ENCODE measurements at places on chromosomes 5 and 9.

DNA sequence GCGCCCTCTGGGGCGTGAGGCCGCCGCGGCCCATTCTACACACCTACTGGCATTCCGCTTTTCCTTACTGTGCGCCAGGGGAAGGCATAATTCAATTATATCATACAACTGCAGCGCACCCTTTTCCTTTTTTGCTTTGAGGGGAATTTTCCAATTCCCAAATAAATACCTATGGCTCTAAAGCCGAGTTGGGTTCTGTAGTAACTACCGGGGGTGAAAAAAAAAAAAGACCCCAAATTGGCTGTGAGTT lies 34.1 kb upstream of the NFIB start:
- DNase-seq = no peak

DNA sequence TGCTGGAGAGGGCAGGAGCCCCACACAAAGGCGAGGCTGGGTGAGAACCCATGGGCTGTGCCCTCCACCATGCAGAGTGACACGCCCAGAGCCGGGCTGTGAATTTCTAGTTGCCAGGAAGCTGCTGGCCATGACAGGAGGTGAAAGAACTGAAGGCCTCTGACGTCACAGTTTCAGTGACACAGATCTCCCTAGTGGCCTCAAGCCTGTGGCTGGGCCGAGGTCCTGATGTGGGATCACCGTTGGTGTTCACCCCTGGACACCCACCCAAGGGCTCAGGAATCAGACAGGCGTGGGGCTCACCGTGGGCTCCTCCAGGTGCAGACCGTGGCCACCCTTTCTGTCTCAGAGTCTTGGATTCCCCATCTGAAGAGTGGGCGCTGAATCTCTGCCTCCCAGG lies 39.9 kb downstream of the MSX2 start:
- DNase-seq = no peak

GRCh38 chr9:76576344-76576743 lies 117.4 kb downstream of the GCNT1 start:
- DNase-seq = peak; percentile 19

DNA sequence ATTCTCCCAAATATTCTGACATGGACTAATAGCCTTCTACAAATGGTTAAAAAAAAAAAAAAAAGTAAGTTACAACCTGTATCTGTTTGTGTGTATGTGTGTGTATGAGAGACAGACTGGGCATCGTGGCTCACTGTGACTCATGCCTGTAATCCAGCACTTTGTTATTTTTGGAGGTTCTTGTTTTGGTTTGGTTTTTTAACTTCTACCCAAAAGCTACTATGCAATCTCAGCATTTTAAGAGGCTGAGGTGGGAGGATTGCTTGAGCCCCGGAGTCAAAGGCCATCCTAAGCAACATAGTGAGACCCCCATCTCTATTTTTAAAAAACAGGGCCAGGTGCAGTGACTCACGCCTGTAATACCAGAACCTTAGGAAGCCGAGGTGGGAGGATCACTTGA lies 17.6 kb upstream of the HAVCR1 start:
- DNase-seq = no peak

DNA sequence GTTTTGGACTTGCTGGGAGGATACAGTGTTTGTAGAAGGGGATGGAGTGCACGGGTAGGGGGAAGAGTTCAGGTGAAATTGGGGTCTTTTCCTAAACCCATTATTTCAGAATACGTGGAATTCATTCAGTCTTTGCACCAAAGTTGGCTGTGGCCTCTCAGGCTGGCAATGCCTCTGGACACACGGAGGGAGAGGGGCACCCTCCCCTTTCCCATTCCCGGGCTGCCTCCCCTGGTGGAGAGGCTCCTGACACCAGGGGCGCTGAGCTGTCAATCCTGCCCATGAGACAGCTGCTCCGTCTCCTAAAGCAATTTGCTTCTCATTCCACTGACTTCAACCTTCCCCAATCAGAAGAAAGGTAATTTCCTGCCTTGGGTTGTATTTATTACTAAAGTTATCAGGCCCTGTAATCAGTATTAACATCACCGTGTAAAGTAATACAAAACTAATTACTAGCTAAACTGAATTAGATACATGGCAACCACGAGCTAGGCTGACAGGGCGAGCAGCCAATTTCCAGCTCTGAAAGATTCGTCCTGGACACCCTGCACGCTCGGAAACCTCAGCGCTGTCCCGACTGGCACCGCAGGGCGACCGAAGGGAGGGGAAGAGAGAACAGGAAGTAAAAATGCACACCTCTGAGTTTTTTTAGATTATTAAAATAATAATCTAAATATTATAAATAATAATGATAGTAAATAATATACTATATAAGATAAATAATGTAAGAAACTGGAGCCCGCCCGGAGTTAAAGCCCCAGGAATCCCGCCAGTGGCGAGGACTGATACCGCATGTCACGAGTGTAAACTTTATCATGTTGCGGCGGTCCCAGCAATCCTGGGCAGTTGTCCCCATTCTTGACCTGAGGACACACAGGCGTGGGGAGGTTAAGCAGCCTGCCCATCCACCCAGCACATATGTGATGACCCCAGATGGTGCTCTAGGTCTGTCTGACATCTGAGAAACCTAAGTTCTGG lies 6.9 kb upstream of the OLFM1 start:
- DNase-seq = no peak

- DNase-seq = no peak
Observed at GRCh38 chr9:99634186-99634585, 187.5 kb upstream of the NR4A3 start.

- DNase-seq = no peak
Observed at GRCh38 chr9:27065288-27065687, 43.7 kb upstream of the TEK start.

- DNase-seq = no peak
Observed at GRCh38 chr9:130173666-130173983, 1.4 kb downstream of the NCS1 start.

DNA sequence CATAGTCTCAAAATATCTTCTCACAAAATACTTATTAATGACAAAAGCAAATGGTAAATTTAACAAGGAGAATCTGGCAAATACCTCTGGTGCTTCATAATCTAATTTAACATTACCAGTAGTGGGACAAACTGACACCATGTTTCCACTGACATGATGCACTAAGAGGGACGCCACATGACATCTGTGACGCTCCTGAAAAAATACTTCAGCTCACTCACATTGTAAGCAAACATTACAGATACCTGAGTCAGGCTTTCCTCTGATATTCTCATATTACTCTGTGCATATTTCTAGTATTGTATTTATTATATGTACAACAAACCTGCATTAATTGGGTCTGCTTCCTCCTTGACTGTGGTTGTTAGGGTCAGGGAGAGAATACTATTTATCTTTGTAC lies 56.7 kb upstream of the OSMR start:
- no peak for DNase-seq

- DNase-seq = peak; percentile 60
Observed at GRCh38 chr5:35852084-35852734, 4.5 kb upstream of the IL7R start.

- no peak for DNase-seq
Observed at GRCh38 chr9:115758441-115758840, 395.1 kb upstream of the PAPPA start.

DNA sequence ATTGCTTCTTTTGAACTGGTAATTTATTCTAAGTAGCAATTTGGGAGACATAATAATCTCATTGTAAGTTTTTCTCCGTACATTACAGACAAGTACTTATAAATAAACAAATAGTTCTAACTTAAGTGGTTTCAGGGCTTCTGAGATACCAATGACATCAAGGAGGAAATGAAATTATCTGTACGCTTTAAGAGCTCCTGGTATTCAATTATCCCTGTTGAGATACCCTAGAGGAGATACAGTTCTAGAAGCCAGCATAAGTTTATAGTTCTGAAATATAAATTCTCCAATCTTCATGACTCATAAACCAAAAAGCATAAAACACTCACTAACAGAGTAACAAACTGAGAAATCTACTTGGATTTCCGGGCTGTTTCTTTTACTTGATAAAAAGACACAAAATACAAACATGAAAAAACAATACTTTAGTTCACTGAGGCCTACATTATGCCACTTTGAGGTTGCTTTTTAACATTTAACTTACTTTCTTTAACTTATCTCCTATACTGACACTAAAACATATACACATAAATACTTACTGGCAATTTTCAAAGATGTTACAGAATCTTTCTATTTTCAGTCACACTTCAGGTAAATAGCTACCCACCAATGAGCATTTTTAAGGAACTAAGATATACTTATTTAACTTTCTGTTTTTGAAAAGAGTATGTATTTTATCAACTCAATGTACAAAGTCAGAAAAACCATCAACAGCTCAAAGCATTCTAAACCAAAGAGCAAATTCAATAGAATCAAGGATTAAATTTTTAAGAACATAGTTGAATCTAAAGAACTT lies 7.5 kb downstream of the DCTN4 start:
- no peak for DNase-seq

DNA sequence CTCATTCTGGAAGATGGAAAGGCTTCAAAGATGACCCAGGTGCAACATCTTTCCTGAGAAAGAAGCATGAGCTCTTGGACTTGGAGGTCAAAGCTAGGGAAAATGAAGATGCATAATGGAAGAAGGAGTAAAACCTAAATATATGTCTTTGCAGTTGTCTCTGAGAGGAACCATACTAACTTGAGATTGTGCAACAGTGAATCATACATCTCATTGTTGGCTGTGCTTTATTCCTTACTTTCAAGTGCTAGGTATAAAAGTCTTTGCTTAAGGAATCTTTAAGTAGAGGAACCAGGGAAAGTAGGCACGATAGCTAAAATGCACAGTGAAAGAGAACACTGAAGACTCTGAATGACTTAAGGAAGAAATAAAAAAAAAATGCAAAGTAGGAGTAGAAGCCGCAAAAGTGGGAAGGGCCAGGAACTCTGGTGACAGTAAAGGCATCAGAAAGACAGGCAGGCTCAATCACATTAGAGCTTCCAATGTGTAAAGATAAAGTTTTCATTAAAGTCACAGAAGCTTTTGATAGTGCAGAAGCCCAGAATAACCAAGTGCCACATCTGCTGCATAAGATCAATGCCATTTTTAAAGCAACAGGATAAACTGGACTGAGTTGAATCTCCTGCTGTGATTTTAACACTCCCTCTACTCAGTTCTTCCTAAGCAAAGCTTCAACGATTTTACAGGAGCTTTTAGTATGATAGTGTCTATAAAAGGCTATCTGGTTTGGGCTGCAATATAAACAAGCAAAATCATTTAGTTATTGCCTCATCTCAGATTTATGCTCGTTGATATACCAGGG lies 432.3 kb upstream of the EDIL3 start:
- no peak for DNase-seq

DNA sequence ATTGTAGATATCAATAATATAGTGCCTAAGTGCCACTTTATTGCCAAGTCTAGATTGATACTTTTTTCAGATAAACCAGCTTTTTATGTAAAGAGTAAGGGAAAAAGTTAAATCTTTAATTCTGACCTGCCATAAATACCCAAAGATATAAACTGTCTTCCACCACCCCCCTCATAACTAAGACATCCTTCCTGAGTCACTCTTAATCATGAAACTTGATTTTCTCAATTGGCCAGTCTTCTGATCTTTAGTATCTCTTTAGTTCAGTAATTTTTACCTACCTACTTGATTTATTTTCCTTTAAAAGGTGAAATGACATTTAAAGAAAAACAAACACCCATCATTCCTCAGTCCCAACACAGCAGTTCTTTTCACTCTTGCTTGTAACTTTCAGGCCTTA lies 21.8 kb downstream of the C5orf22 start:
- no peak for DNase-seq

DNA sequence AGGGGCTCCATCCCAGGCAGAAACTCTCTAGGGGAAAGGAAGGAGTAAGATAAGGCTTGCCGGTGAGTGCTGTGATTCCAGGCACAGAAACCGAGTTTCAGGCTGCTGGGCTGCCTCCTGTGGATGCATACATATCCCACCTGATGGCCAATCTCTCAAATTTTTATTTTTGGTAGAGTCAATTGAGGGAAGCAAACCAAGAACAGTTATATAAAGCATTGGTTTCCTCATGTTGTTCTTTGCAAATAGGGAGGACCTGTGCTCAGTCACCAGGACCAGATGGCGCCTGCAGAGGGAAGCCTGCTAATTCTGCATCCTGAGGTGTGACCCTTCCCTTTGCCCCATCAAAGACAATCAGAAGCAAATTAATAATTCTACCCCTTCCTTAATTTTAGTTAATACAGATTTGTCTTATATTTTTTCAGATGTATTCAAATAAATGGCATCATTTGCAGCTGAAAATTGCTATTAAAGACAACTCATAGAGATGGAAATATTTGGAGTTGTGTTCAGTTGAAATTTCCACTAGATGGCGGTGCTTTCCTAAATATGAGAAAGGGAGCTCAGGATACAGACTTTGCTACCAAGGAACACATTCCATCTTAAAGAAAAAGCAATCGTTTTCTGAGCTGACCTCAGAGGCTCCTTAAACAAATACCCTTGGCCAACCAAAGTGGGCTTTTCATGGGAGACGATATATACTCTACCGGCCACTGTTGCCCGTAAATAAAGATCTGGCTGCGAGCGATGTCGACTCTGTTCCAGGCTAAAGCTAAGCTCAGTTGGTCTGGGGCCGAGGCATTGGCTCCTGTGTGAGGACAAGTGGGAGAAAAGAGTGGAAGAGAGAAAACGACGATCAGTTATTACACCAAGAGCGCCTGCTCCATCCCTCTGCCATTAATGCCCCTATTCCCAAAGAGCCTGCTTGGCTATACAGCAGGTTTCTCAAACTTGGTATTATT lies 225.7 kb upstream of the KLF9 start:
- DNase-seq = no peak

DNA sequence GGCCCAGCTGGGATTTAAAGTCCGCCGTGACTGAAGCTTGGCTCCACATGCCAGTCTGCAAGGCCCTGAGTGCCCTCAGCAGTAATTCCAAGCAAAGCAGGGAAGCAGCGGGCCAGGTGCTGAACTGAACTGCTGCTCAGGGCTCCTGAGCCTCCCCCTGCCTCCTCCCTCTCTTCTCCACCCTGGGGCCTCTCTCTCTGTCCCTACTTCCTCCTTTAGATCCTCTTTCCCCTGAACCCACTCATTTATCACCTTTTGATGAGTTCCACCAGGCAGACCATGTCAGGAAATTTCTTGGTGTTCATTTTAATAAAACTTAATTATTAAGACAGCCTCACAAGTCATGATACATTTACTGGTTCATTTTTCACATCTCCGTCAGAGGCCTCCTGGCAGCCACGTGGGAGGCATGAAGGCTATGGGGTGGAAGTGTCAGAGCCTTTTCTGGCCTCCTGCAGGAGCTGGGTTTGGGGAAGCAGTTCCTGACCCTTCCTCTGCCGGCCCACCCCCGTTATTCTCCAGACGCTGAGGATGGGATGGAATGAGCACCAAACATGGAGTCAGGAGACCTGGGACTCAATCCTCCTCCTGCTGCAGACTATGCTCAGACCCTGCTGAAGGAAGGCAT lies 32.2 kb upstream of the KCNIP1 start:
- no peak for DNase-seq
